Thymus (tissue), 14 donors: ENCODE measurements at places on chromosomes 3 and 15. TPM values are rescaled to one million over a fixed set of nuclear protein-coding genes. Genes with fewer than 3 reads are reported as not detected.

DNA sequence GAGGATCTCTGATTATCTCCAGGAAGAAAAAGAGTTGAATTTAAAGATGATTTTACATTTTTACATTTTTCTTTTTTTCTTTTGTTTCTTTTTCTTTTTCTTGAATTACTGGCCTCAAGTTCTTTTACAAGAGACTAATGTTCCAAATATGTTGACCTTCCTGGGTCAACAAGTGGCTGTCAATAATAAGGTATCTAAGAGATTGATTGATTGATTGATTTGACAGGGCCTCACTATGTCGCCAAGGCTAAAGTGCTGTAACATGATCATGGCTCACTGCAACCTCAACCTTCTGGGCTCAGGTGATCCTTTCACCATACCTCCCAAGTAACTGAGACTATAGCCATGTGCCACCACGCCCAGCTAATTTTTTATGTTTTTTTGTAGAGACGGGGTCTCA lies 44.6 kb downstream of the KIF9 start:
- no peak overlapping the region for H3K4me3 ChIP-seq
- H3K4me1 ChIP-seq = no peaks in the 10 kb centered on the region
- no peak overlapping the region for H3K27ac ChIP-seq
- H3K36me3 ChIP-seq = no peaks in the 10 kb centered on the region
- no peaks in the 10 kb centered on the region for H3K27me3 ChIP-seq

The RNF168 gene
- 15.9 TPM for total RNA-seq

DNA sequence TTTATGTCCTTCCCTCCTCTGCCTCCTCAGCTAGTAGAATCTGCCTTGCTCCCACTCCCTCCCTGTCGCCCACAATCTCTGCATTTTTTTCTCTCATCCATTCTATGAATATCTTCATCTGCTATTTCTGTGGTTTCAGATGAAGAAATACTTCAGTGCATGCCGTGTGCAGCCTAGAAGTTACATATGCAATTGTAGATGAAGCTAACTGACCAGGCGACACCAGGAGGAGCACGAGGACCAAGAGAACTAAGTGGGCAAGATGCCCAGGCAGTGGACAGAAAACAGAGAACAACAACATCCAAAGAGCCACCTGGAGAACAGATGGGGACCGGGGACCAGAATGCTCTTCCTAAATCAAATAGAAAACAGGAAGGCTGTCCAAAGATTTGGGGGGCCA lies 121.4 kb upstream of the ATP11B start:
- H3K4me3 ChIP-seq = no peak overlapping the region
- no peaks in the 10 kb centered on the region for H3K4me1 ChIP-seq

- H3K27me3 ChIP-seq = no peaks in the 10 kb centered on the region
- H3K4me1 ChIP-seq = no peaks in the 10 kb centered on the region
- H3K36me3 ChIP-seq = no peaks in the 10 kb centered on the region
- no peak overlapping the region for H3K4me3 ChIP-seq
Observed at GRCh38 chr15:95684693-95685115, 645.8 kb upstream of the NR2F2 start.

DNA sequence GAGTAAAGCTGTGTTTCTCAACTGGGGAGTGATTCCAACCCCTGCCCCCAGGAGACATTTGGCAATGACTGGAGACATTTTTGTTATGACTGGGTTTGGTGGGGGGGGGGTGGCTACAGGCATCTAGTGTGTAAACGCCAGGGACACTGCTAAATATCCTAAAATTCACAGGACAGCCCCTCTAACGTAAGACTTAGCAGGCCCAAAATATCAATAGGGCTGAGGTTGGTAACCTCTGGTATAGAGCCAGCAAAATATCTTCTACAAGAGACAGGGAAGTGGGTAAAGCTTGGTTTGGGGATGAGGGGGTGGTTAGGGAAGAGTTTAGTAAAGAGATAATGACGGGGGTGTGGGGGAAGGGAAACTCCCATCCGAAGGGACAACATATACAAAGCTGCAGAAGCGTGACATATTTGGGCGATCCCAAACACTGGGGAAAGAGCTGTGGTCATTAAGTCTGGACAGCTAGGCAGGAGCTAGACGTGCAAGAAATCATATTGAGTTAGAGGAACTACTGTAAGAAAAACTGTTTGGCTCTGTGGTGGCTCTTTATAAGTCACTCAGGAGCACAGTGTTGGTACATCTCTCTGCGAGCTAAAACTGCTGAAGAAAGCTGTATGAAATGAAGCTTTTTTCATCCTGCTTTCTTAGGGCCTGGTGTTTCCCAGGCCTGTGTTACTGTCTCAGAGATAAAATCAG lies 697 bp upstream of the TRIM69 start:
- H3K36me3 ChIP-seq = no peaks in the 10 kb centered on the region
- no peak for DNase-seq
- peak overlapping the region; percentile 53 for H3K27ac ChIP-seq
- peaks cover 4% of the 10 kb centered on the region for H3K4me1 ChIP-seq

DNA sequence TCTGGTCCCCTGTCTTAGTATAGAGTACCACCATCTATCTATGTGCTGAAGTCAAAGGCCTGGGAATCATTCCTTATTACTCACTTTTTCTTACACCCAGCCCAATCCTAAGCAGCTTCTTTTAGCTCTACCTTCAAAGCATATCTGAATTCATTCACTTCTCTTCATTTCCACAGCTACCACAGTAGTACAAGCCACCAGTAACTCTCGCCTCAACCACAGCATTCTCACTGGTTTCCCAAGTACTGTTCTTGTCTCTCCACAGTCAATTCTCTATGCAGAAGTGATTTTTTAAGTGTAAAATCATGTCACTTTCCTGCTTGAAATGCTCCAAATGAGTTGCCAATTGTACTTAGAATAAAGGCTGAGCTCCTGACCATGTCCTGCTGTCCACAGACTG lies 401.7 kb downstream of the OXSM start:
- H3K27ac ChIP-seq = no peak overlapping the region
- no peaks in the 10 kb centered on the region for H3K4me1 ChIP-seq
- no peak overlapping the region for H3K4me3 ChIP-seq
- no peak for DNase-seq

DNA sequence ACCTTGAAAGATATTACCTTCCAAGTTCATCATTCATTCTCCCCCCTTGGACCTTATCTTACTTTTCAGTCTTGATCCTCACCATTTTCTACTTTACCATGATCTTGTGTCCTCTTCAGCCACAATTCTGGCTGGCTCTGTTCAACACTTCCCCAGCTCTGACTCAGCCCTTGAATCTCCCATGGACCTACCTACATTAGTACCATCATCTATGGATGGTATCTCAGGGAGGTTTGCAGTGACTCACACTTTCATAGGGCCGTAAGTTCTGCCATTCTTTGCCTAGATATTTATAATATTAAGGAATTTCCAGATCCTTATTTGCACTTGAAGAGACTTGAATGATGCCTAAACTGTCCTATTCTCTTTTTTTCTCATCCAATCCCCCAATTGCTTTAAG lies 213.7 kb upstream of the RORA start:
- H3K4me1 ChIP-seq = no peaks in the 10 kb centered on the region
- H3K36me3 ChIP-seq = no peaks in the 10 kb centered on the region
- DNase-seq = no peak

The CCDC39 gene
- 0.05 TPM for total RNA-seq

DNA sequence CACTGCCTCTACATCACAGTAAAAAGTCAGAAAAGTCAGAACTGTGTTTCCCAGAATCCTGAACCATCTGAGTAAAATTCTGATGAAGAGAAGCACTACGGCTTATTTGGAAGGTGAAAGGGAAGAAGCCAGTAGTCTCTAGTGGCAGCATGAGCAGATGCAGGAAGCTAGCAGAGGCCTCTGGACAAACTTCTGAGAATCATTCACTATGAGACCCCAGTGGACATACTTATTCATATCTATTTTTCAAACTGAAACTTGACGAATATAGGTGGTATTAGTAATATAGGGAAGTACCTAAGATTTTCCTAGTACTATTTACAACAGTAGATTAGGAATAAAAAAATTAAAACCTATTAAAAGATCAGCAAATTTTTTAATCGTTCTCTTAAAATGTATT lies 272.8 kb upstream of the TTC14 start:
- no peaks in the 10 kb centered on the region for H3K27me3 ChIP-seq
- H3K4me3 ChIP-seq = no peak overlapping the region
- DNase-seq = no peak

The GNB4 gene
- total RNA-seq = 16.1 TPM

DNA sequence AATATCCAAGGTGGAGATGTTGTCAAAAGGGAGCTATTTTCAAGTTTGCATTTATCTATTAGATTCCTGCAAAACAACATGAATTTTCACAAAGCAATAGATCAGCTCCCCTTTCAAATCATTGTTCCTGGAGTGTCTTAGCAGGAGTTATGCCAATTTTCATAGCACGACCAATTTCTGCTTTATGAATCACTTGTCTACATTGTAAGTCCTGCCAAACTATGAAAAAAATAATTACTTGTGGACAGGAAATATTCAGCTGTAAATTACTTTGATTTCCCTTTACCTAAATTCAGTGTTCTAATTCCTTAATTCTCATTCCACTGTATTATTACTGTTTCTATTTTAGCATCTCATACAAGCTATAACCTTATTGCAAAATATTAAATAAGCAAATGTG lies 1289.6 kb downstream of the NSUN3 start:
- H3K4me1 ChIP-seq = no peaks in the 10 kb centered on the region

The PPP2R3A gene
- 0.80 TPM for total RNA-seq

GRCh38 chr15:49361370-49361769 lies 61.7 kb upstream of the FGF7 start:
- H3K27ac ChIP-seq = no peak overlapping the region
- H3K4me3 ChIP-seq = no peak overlapping the region
- no peaks in the 10 kb centered on the region for H3K36me3 ChIP-seq
- no peak for DNase-seq
- no peaks in the 10 kb centered on the region for H3K27me3 ChIP-seq
- no peaks in the 10 kb centered on the region for H3K4me1 ChIP-seq

The PSTPIP1 gene
- total RNA-seq = 16.0 TPM

The MKRN3 gene
- total RNA-seq = 2.3 TPM

- H3K36me3 ChIP-seq = peaks cover 16% of the 10 kb centered on the region
- no peak for DNase-seq
- peak overlapping the region; percentile 62 for H3K27ac ChIP-seq
- H3K27me3 ChIP-seq = no peaks in the 10 kb centered on the region
- H3K4me3 ChIP-seq = peak overlapping the region; percentile 11
- H3K4me1 ChIP-seq = peaks cover 70% of the 10 kb centered on the region
Observed at GRCh38 chr15:64844576-64845145, 2.9 kb downstream of the PLEKHO2 start.

- H3K27me3 ChIP-seq = no peaks in the 10 kb centered on the region
- DNase-seq = no peak
- H3K36me3 ChIP-seq = peaks cover 8% of the 10 kb centered on the region
- no peak overlapping the region for H3K27ac ChIP-seq
- H3K4me1 ChIP-seq = no peaks in the 10 kb centered on the region
- H3K4me3 ChIP-seq = no peak overlapping the region
Observed at GRCh38 chr3:52925405-52926313, 28.3 kb upstream of the STIMATE start.

DNA sequence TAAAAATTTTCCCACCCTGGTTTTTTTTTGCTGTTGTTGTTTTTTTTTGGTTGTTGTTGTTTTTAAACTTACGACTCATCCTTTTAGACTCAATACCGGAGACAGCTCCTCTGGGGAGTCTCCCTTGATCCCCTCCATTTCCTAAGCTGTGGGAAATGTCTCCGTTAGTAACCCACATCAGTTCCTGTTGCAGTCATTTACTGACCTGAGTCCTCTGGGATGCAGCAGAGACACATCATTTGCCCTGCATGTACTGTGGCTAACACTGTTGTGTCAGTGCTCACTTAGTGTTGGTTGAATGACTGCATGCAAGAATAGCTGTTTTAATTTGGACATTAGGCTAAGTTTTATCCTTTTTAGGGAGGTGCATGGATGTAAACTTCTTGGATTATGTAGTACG lies 83.8 kb downstream of the MBNL1 start:
- DNase-seq = no peak
- no peaks in the 10 kb centered on the region for H3K27me3 ChIP-seq
- no peaks in the 10 kb centered on the region for H3K4me1 ChIP-seq

DNA sequence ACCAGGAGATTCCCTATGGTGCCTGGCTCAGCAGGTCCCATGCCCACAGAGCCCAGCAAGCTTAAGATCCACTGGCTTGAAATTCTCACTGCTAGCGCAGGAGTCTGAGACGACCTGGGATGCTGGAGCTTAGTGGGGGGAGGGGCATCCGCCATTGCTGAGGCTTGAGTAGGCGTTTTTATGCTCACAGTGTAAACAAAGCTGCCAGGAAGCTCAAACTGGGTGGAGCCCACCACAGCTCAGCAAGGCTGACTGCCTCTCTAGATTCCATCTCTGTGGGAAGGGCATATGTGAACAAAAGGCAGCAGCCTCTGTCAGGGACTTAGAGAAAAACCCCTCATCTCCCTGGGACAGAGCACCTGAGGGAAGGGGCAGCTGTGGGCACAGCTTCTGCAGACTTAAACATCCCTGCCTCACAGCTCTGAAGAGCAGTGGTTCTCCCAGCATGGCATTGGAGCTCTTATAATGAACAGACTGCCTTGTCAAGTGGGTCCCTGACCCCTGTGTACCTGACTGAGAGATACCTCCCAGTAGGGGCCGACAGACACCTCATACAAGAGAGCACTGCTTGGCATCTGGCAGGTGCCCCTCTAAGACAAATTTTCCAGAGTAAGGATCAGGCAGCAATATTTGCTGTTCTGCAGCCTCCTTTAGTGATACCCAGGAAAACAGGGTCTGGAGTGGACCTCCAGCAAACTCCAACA lies 231.5 kb upstream of the SETMAR start:
- no peaks in the 10 kb centered on the region for H3K27me3 ChIP-seq
- H3K4me1 ChIP-seq = no peaks in the 10 kb centered on the region
- no peaks in the 10 kb centered on the region for H3K36me3 ChIP-seq
- no peak overlapping the region for H3K4me3 ChIP-seq

The IGSF10 gene
- 1.9 TPM for total RNA-seq

- no peak overlapping the region for H3K4me3 ChIP-seq
- no peak overlapping the region for H3K27ac ChIP-seq
- DNase-seq = no peak
Observed at GRCh38 chr3:153835540-153835939, 285.6 kb upstream of the ARHGEF26 start.

GRCh38 chr3:148727231-148727630 lies 29.5 kb downstream of the AGTR1 start:
- DNase-seq = peak; percentile 19
- no peaks in the 10 kb centered on the region for H3K36me3 ChIP-seq
- no peak overlapping the region for H3K4me3 ChIP-seq
- H3K27me3 ChIP-seq = no peaks in the 10 kb centered on the region
- H3K27ac ChIP-seq = no peak overlapping the region
- no peaks in the 10 kb centered on the region for H3K4me1 ChIP-seq

- H3K27ac ChIP-seq = no peak overlapping the region
- H3K4me1 ChIP-seq = no peaks in the 10 kb centered on the region
Observed at GRCh38 chr15:29712149-29712885, 110.0 kb downstream of the TJP1 start.

The SLC7A14 gene
- 0.05 TPM for total RNA-seq

The NKTR gene
- total RNA-seq = 32.1 TPM

- H3K36me3 ChIP-seq = no peaks in the 10 kb centered on the region
- H3K4me1 ChIP-seq = no peaks in the 10 kb centered on the region
- DNase-seq = no peak
- no peaks in the 10 kb centered on the region for H3K27me3 ChIP-seq
- no peak overlapping the region for H3K27ac ChIP-seq
Observed at GRCh38 chr15:53625260-53625659, 134.2 kb downstream of the WDR72 start.

- no peak overlapping the region for H3K27ac ChIP-seq
- H3K4me3 ChIP-seq = no peak overlapping the region
- DNase-seq = no peak
- H3K4me1 ChIP-seq = peaks cover 31% of the 10 kb centered on the region
- H3K27me3 ChIP-seq = no peaks in the 10 kb centered on the region
Observed at GRCh38 chr3:69088063-69088462, 3.3 kb downstream of the ARL6IP5 start.

The ISL2 gene
- total RNA-seq = 0.09 TPM

The PCOLCE2 gene
- 2.0 TPM for total RNA-seq

The PPCDC gene
- 11.3 TPM for total RNA-seq
